GM19239 (cell line): ENCODE measurements at places on chromosomes 7 and 10.

GRCh38 chr7:158013085-158013668 is 574.4 kb downstream of the PTPRN2 start:
- no peak for DNase-seq

DNA sequence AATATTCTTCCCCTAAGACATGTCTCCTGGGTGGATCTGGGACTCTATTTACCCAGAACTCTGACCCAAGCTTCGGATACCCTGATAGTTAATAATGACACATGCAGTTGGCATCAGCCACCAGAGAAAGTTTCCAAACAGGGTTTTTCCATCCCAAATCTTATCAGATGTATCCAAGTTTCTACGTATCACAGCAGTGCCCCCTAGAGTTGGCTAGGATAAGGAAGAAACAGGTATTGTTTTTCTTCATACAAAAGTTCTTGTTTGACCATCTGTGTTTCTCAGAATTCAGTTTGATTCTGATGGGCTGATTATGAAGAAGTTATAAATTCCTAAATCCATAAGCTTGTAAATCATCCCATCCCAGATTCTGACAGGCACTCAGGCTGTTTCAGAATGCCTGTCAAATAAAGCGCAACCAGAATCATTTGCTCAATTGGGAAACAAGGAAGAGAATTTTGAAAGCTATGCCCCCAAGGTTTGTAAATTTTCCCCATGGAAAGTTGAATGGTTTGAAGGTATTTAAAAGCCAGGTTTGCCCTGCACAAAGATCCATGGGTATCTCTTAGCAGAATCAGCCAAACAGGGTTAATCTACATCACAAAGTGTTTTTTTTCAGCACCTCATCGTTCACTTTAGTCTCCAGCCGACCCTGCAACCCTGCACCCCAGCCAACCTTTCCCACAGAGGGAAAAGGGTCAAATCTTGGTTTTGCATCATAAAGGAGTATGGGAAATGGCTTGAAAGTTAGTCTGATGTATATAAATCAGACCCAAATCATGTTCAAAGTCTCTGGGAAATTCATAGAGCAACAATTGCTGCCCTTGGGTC is 47.4 kb downstream of the NRAP start:
- no peak for DNase-seq

- no peak for DNase-seq
These were observed 166.3 kb upstream of the GRM3 start for GRCh38 chr7:86477343-86477935.

- DNase-seq, result no peak
These were observed 98.9 kb upstream of the SDK1 start for GRCh38 chr7:3201937-3202710.

DNA sequence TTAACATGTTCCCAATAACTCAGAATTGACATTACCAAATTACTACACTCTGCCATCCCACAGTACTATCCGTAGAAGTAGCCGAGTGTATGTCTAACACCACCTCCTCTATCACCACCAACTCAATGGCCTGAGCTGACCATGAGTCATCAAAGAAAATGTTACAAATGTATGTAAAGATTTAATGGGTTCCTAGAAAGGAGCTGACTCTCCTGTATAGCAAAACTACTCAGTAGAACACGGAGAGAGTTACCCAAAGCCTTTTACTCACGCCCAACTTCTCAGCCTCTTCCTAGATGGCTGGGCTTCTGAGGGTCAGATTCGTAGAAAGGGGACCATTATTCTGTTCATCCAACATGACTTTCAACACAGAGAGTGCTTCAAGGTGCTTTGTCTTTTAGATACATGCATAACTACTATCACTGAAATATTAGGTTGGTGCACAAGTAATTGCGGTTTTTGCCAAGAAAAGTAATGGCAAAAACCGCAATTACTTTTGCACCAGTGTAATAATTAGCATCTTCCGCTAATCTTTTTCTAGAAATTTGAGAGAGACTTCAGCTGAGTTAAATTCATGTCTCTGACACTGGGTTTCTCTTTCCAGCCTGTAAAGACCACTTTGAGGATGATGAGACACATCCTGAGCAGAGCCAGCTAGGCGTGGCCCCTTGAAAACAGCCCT is 24.0 kb upstream of the NANOS1 start:
- no peak for DNase-seq
